ENCODE measurements at places on chromosomes 1 and 21. TPM values are rescaled to one million over a fixed set of nuclear protein-coding genes. Genes with fewer than 3 reads are reported as not detected.

GRCh38 chr1:248753029-248753594 is 2.4 kb downstream of the LYPD8 start:
- no peak for DNase-seq

DNA sequence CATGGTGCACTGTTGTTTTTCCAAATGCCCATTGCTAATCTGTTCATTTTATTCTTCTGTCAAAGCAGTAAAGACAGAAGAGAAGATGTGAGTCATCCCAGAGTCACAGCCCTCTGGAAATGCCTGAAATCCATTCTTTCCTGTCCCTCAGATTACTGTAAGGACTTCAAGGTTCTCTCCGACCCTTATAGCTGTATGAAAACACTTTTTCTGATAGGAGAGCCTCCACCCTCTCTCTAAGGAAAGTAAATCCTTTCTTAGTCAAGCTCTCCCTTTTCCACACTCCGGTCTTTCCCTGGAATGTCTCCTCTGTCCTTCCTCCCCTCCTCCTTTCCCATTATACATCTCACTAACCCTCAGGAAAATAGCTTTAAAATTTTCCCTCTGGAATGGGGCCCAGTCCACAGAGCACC is 3.5 kb upstream of the PRDX6 start:
- no peak for DNase-seq

GRCh38 chr21:37552496-37553029 is 186.0 kb downstream of the DYRK1A start:
- DNase-seq: no peak

GRCh38 chr1:21229246-21230000 is 52.7 kb upstream of the EIF4G3 start:
- DNase-seq: no peak

DNA sequence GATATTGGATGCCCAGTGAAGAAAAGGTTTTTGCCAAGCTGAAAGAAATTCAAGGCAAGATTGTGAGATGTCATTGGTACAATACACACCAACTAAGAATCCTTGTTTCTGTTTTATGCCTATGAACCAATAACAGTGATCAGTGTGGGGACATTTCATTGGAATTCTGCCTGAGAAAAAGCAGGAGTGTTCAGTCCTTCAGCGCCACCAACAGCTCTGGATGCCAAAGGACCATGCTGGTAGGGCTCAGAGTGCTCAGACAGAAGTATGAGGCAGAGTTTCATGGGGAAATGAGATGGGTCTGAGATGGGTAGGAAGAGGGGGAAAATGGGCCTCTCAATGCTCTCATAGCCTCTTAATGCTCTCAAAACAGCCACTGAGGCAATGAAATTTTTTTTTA is 56.5 kb downstream of the GABPA start:
- DNase-seq: no peak

- no peak for DNase-seq
Observed at GRCh38 chr21:44013380-44014088, 1.4 kb downstream of the TRAPPC10 start.

GRCh38 chr1:6343506-6344405 is 49.8 kb downstream of the ACOT7 start:
- DNase-seq: no peak

The SERPINC1 gene
- polyA plus RNA-seq: 0.39 TPM

DNA sequence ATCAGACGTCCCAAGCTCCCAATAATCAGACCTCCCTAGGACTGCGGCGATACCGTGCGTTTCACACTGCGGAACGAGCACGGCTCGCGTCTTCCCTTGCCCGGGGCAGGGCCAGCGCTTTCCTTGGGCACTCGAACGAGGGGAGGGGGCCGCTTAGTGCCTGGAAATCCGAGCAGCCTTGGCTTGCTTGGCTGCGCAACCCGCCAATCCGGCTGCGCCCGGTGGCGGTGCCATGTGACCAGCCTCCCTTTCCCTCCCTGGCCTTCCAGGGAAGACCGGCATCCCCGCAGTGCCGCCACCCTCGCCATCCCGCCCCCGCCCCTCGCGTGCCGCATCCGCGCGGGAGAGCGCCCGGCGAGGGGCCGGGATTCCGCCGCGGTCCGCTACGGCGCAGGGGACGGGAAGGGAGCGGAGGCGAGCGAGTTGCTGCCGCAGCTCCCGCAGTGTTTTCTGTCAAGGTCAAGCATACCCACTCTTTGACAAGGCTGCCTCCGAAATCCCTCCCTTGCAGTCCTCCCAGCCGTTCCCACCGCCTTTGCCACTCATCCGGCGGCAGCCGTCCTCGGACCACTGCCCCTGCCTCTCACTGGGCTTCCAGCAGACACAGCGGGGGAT is 8.3 kb upstream of the RNF19B start:
- DNase-seq: peak; percentile 71

DNA sequence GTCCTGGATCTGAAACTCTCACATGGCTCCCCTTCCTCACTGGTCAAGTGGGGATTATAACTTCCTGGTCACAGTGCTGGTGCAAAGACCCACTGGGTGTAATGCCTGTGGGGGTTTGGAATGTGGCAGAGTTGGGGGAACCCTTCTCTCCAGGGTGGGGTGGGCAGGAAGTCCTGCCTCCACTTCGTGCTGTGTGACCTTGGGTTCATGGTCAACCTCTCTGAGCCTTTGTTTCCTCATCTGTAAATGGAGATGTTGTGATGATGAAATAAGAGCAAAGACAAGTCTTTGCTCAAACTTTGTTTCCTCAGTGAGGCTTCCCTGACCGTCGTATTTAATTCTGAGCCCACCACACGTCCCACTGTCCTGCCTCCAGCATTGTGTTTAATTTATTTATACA is 564.7 kb downstream of the PTPRU start:
- DNase-seq: no peak

DNA sequence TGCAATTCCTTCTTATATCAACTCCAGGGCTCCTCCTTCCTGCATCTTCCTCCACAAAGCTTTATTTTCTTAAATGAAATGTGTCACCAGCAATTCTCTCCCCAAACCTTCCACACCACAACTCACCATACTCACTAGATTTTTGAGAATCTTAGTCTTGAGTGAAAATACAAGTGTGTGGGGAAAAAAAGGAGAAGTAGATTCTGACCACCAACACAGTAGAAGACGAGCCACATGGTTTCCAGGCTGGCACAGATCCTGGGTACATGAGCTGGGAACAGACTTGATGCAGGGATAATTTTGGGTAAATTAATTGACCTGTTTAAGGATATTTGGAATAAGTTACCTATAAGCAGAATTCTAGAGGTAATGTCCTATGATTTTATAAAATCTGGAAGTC is 72.8 kb upstream of the KCNJ15 start:
- DNase-seq: no peak

GRCh38 chr1:14441302-14441741 is 157.2 kb upstream of the KAZN start:
- no peak for DNase-seq

DNA sequence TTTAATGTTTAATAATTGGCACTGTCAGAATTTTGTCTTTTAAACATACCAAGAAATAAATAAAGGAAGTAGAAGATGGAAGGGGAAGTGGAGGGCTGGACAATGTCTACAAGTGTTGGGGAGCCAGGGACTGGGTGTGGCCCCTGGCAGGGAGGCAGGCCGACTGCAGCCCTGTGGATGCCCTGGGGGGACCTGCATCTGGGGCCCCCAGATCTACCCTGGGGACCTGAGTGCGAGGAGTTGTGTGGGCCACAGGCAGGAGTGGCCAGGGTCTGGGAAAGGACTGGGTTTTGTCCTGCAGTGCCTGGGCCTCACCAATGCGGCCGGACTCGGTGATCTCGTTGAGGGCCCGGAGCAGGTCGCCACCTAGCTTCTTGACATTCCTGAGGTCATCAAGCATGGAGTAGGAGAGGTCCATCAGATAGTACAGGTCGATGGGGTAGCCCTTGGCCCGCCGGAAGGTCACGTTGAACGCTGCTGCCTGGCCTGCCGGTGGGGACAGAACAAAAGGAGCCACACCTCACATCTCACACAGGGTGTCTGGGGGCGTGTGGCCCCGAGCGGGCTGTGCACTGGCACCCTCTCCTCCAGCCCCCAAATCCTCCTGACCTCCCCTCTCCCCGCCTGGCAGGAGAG is 17.5 kb downstream of the ITGB2 start:
- no peak for DNase-seq

DNA sequence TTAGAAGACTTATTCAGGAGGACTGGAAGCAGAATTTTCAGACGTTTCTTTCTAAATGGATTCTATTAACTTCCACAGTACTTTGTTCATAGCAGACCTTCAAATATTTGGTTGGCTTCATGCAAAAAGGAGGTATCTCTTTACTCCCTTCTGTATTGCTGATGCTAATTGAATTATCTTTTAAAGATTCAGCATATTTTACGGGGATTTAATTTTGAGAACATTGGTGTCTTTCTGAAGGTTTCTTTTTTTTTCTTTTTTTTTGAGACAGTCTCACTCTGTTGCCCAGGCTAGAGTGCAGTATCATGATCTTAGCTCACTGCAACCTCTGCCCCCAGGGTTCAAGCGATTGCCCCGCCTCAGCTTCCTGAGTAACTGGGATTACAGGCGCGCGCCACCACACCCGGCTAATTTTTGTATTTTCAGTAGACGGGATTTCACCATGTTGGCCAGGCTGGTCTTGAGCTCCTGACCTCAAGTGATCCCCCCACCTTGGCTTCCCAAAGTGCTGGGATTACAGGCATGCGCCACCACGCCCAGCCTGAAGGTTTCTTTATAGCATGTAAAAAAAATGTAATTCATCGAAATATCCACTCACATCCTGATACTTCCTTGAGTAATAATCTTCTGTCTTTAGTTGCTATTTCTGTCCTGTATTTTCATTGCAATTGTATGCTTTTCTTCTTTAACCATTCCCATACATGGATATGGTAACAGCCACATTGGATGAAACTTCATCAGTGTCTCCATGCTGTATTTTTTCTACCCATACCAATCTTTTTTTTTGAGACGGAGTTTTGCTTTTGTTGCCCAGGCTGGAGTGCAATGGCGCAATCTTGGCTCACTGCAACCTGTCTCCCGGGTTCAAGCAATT is 14.5 kb downstream of the CNST start:
- no peak for DNase-seq
